ENCODE measurements at places on chromosomes 12 and 14. TPM values are rescaled to one million over a fixed set of nuclear protein-coding genes. Genes with fewer than 3 reads are reported as not detected.

C1QL4 gene
- total RNA-seq, result not detected

IGFBP6 gene
- 42.3 TPM for total RNA-seq

MGAT4C gene
- total RNA-seq, result 0.59 TPM

HSPA2 gene
- 74.9 TPM for total RNA-seq

LRRK2 gene
- total RNA-seq, result 7.1 TPM

TPPP2 gene
- 0.73 TPM for total RNA-seq

EID3 gene
- 2.1 TPM for total RNA-seq

GLIPR1L1 gene
- not detected for total RNA-seq

KRT82 gene
- not detected for total RNA-seq

ASPG gene
- 4.4 TPM for total RNA-seq

INSM2 gene
- not detected for total RNA-seq

ZC3H14 gene
- total RNA-seq, result 39.7 TPM

ASB2 gene
- total RNA-seq, result 156 TPM

SSTR1 gene
- total RNA-seq, result 0.59 TPM

ACOT6 gene
- not detected for total RNA-seq

SVOP gene
- 1.9 TPM for total RNA-seq

KIF5A gene
- total RNA-seq, result 0.22 TPM

TSPAN8 gene
- total RNA-seq, result not detected

GRCh38 chr12:67645601-67646000, 2.9 kb upstream of the DYRK2 start:
- DNase-seq, result no peak

GRCh38 chr14:69101331-69101826, 51.5 kb downstream of the DCAF5 start:
- no peak for DNase-seq

DNA sequence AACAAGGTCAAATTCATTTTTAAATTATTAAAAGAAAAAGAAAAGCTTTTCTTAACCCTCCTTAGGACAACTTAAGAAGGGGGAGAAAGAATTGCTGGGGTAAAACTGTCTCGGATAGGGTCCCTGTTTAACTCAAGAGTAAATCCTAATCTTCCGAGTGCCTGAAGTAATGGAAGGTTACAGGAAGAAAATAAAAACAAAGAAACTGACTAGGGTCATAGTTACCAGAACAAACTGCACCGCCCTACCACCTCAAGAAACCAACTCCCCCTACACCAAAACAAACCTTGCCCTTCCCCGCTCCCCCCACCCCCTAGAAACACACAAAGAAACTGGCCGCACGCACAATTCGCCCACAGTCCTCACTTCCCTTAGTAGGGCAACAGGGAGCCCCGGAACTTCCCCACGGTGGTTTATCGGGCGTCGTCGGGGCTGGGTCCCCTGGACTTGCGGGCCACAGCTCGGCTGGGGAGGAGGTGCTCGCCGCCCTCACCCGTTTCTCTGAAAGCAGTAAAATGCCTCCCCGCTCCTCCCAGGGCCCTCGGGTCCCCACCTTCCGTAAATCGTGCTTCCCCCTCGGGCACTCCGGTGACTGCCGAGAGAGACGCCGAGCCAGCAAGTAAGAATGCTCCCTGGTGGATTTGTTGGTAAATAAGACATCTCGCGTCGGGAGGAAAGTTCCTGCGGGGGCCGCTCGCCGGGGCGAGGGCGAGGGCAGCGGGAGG, 2.4 kb downstream of the SINHCAF start:
- DNase-seq, result peak; percentile 80

GRCh38 chr12:95088379-95088778, 15.0 kb upstream of the NR2C1 start:
- DNase-seq, result no peak

- no peak for DNase-seq
Measured at GRCh38 chr14:104005489-104005888, 63.2 kb upstream of the RD3L start.

- no peak for DNase-seq
Measured at GRCh38 chr14:103684871-103685270, 30.4 kb downstream of the XRCC3 start.

DNA sequence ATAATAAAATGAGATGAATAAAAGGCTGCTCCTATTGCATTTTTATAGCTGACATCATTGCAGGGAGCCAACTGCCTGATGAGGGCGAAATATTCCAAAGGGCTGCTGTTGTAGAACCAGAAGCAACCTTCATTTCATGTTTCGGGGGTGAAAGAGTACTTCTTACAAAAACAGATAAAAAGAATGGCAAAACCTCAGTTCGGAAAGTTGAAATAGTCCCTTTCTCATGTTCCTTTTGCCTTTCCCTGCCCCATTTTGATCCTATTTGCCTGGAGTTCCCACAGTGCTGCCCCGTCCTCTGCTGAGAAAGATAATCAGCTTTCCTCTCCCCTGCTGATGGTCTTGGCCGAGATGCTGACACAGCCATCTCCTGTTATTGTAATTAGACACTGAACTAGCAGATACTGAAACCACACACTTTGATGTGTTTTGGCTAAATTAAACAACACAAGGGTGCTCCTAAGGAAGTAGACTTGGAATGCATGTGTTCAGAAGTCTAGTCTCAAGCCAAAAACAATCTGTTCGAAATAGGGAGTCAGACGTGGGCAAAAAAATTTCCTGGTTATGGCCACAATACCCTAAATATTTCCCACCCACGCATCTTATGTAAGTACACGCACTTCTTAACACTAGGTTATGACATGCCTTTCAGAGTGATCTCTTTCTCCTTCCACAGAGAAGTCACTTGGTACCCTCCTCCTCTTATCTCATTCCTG, 117.2 kb downstream of the PPM1H start:
- DNase-seq, result no peak

- DNase-seq, result no peak
Measured at GRCh38 chr12:54126696-54127537, 61.9 kb downstream of the SMUG1 start.

GRCh38 chr12:99984271-99985128, at the start of gene ANKS1B:
TSS of gene ANKS1B (minus strand) at chr12:99984936. CDS start at chr12:99984237, 699 bp downstream.
- no peak for DNase-seq

- peak; percentile 71 for DNase-seq
Measured at GRCh38 chr12:230925-231671, 17.1 kb upstream of the SLC6A12 start.

DNA sequence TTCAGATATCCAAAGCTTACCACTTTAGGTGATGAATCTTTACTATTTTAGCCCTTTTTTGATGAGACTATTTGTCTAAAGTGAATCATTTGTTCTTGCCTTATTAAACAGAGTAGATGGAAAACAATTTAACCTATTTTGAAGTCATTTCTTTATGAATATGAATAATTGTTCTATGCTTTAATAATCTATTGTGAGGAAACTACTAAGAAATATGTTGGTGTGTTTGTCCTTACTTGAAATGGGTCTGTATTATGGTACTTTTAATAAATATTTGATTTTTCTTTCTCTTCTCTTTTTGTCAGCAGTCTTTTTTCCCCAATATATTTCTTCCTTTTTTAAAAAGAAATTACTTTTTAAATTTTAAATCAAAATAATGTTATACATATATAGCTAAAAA, 24.4 kb downstream of the HSD17B6 start:
- DNase-seq, result no peak

GRCh38 chr12:91880528-91880927, 265.1 kb downstream of the BTG1 start:
- no peak for DNase-seq

DNA sequence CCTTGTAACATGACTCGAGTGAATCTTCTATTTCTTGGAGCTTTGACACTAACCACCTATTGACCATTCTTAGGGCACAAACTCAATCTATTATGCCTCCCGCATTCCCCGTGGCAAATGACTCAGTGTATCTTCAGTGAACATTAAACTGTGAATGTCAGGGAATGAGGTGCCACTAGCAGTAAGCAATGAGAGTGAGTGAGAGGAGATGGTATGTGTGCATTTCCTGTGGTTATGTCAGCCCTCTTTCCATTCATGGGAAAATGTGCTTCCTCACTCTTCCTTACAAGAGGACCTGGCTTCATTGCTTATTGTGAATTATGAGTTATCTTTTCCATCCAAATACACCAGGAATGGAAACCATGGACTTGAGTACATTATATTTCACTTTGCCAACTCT, 229.2 kb downstream of the EMP1 start:
- DNase-seq, result no peak

- DNase-seq, result no peak
Measured at GRCh38 chr12:124976999-124977398, 11.9 kb downstream of the DHX37 start.

DNA sequence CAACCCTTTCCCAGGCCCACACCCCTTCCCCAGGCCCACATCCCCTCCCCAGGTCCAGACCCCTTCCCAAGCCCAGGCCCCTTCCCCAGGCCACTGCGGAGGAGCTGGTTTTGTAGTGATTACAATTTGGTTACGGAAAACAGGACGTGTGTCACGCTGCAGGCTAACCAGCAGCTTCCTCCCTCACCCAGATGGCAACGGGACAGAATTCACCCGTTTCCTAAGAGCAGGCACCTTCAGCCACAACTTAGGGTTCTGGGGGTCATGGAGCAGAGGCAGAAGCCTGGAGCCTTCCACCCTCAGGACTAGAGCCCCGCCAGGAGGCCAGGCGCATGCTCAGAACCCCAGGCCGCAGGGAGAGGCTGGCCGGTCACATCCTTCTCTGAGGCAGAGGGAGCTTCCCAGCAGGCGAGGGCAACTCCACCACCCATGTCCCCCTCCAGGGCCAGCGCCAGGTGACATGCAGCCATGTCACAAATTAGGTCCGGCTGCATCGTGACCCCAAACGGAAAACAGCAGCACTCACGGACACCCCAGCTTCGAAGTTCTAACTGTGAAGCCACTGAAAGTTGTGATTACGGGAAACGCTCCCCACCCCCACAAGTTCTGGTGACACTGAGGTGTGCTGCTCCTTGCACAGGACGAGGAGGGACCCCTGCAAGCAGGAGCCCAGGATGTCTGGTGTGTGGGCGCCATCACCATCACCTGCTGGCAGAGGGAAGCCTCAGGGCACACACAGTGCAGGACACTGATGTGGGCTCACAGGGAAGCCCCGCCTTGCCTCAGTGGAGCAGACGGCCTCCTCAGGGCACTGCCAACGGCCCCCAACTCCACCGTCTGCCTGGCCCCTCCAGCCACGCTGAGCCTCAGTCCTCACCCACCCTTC, 7.7 kb downstream of the BRF1 start:
- DNase-seq, result no peak

DNA sequence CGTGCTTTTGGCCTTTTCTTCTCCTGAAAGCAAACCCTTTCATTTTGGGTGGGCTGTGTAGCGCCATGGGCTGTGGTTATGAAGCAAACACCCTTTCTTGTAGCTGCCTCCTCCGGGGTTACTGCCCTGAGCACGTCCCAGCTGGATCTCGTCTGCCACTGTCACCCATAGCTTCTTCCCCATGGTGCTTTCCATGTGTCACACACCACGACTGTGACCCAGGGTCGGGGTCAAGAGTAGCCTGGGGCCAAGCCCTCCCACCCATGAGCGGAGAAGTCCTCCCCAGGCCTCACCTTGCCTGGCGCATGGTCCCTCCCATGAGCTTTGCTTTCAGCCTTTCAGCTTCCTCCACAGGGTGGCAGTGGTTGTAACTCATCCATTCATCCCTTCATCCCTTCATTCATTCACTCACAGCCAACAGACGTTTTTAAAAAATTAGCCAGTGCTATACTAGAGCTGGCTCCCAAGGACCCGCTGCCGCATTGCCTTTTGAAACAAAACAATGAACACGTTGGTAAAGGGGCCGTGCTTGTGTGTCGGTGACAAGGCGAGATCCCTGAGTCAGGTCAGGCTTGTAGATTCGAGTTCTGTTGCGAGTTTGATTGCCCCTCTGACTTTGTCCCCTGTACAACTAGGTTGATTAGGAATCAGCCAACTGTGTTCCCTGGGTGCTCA, 29.5 kb downstream of the MEG3 start:
- no peak for DNase-seq

- DNase-seq, result peak; percentile 82
Measured at GRCh38 chr12:76032043-76032981, 736 bp upstream of the PHLDA1 start.

- no peak for DNase-seq
Measured at GRCh38 chr14:62066304-62066703, 304.1 kb downstream of the SNAPC1 start.

DNA sequence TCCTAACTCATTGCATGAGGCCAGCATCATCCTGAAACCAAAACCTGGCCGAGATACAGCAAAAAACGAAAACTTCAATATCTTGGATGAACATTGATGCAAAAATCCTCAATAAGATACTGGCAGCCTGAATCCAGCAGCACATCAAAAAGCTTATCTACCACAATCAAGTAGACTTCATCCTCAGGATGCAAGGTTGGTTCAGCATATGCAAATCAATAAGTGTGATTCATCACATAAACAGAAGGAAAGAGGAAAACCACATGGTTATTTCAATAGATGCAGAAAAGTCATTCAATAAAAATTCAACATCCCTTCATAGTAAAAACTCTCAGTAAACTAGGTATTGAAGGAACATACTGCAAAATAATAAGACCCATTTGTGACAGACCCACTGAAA, 56.5 kb upstream of the PPFIA2 start:
- DNase-seq, result no peak

DNA sequence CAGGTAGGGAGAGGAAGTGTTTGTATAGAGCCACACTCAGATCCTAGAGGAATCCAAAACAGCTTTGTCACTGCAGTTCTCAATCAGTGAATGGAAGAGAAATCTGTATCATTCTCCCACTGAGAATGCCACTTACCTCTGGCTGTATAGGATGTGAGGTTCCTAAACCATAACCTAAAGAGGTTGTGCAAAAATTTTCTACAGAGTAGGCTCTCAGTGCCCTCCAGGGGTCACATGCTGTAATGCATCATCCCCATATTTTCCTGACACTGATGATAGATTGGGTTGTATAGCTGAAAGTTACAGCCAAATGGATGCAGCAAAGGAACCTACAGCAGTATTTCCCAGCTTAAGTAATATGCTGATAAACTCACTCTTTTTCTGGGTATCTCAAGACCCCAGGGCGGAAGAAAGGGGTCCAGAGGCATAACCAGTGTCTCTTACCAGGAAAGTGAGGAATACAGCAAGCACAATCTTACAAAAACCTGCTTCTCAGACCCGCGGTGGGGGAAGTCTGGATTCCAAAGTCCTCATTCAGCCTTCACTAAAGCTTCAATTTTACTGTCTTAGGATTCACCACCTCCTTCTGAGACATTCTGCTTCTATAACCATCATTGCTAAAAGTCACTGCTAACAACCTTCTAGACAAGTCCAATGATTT, 3.8 kb downstream of the BCDIN3D start:
- DNase-seq, result no peak

DNA sequence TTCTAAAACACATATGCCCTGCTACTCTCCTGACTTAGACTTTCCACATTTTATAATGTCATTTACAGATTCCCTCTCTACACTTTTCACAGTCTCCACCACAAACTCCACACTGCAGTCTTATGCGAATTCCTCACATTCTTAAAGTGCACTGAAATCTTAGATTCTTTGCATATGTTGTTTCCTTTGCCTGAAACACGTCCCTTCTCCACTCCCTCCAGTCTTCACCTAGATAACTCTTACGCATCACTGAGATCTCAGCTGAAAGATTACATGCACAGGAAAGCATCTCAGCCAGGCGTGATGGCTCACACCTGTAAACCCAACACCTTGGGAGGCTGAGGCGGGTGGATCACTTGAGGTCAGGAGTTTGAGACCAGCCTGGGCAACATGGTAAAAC, 3.8 kb upstream of the ARHGAP9 start:
- DNase-seq, result no peak

- no peak for DNase-seq
Measured at GRCh38 chr14:90547968-90548367, 151.1 kb downstream of the CALM1 start.
